Hair follicular keratinocyte (primary cell): ENCODE measurements at places on chromosomes 1 and 21. TPM values are rescaled to one million over a fixed set of nuclear protein-coding genes. Genes with fewer than 3 reads are reported as not detected.

The SPATA46 gene
- not detected in 2 replicates for total RNA-seq

The RXFP4 gene
- total RNA-seq = 0.23 TPM in 1 of 2 replicates, not detected in the other

The RIIAD1 gene
- total RNA-seq = not detected in 2 replicates

The BLACAT1 gene
- total RNA-seq = 1.8 and 2.4 TPM in 2 replicates

The C4BPA gene
- not detected in 2 replicates for total RNA-seq

The CD5L gene
- total RNA-seq = not detected in 2 replicates

The SEMA4A gene
- 6.6 and 12.3 TPM in 2 replicates for total RNA-seq

The PTP4A2 gene
- total RNA-seq = 145 and 188 TPM in 2 replicates

The LINGO4 gene
- total RNA-seq = not detected in 2 replicates

The GJA9 gene
- 0.08 TPM in 1 of 2 replicates, not detected in the other for total RNA-seq

The PGLYRP4 gene
- total RNA-seq = 0.30 and 0.55 TPM in 2 replicates

The ACTL8 gene
- total RNA-seq = not detected in 2 replicates

The SYT6 gene
- total RNA-seq = not detected in 2 replicates

The BMP8A gene
- 0.16 TPM in 1 of 2 replicates, not detected in the other for total RNA-seq

The DMRTA2 gene
- total RNA-seq = not detected in 2 replicates

The FAM177B gene
- total RNA-seq = not detected in 2 replicates

The LRRN2 gene
- not detected in 2 replicates for total RNA-seq

The CDC20 gene
- 63.1 and 277 TPM in 2 replicates for total RNA-seq

The OR2L13 gene
- total RNA-seq = 0.08 and 0.23 TPM in 2 replicates

The XCL2 gene
- total RNA-seq = not detected in 2 replicates

The NT5C1A gene
- total RNA-seq = not detected in 2 replicates

The BEND5 gene
- not detected in 2 replicates for total RNA-seq

The LRRC8B gene
- 0.94 and 9.4 TPM in 2 replicates for total RNA-seq

The CRP gene
- not detected in 2 replicates for total RNA-seq

The CD52 gene
- 0.55 TPM in 1 of 2 replicates, not detected in the other for total RNA-seq

The ZNF678 gene
- 1.5 and 5.7 TPM in 2 replicates for total RNA-seq

The GON4L gene
- 14.8 and 19.3 TPM in 2 replicates for total RNA-seq

The GNG4 gene
- 0.16 and 0.30 TPM in 2 replicates for total RNA-seq

The PTCH2 gene
- not detected in 2 replicates for total RNA-seq

The PKLR gene
- total RNA-seq = 0.72 and 1.9 TPM in 2 replicates

The SELP gene
- not detected in 2 replicates for total RNA-seq

The LIPI gene
- not detected in 2 replicates for total RNA-seq

The IRF2BP2 gene
- 56.8 and 74.6 TPM in 2 replicates for total RNA-seq

The MAP3K21 gene
- 7.3 and 11.2 TPM in 2 replicates for total RNA-seq

The ASTN1 gene
- not detected in 2 replicates for total RNA-seq

The DMRTB1 gene
- total RNA-seq = not detected in 2 replicates

The KLHDC9 gene
- total RNA-seq = 0.68 and 2.7 TPM in 2 replicates

The KIF14 gene
- 6.1 and 17.7 TPM in 2 replicates for total RNA-seq

The GSTM5 gene
- not detected in 2 replicates for total RNA-seq

The FAM78B gene
- total RNA-seq = 0.04 TPM in 1 of 2 replicates, not detected in the other

The ADCY10 gene
- total RNA-seq = 0.15 and 0.86 TPM in 2 replicates
